Cardiac muscle cell (in vitro differentiated cells and primary cell): ENCODE measurements at places on chromosomes 6 and 20.
A peak's percentile ranks its signal among the peaks of the same experiment; 100 is the strongest.

- DNase-seq = no peak
These were observed 4.7 kb upstream of the FOXF2 start for GRCh38 chr6:1384549-1385128.

DNA sequence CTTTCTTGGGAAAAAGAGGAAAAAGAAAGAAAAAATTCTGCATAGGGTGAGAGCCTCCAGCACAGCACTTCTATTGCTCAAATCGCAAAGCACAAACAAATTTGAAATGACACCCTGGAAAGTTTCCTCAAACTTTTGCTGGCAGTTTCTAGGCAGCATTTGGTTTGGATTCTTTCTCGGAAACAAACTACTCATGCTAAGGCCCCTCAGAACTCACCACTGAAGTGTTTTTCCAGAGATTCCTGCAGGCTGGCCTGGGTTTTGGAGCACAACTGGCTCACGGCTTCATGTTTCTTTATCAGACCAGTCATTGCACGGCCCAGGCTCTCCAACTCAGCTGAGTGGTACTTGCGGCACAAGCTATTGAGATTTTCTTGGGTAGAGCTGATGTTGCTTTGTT, 237.8 kb downstream of the SYNE1 start:
- DNase-seq = no peak

DNA sequence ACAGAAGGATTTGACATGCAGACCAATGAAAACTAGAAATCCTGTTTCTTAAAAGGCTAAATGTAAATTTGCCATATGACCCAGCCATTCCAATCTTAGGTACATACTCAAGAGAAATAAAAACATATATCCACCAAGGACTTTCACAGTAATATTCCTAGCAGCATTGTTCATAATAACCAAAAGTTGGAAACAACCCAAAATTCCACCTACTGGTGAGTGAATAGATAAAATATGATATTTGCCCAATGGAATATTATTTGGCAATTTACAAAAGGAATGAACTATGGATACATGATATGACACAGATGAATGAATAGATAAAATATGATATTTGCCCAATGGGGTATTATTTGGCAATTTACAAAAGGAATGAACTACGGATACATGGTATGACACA, 22.7 kb downstream of the MTCL3 start:
- DNase-seq = peak; percentile 18

- DNase-seq = no peak
These were observed 76.9 kb downstream of the GINS1 start for GRCh38 chr20:25484224-25484846.

DNA sequence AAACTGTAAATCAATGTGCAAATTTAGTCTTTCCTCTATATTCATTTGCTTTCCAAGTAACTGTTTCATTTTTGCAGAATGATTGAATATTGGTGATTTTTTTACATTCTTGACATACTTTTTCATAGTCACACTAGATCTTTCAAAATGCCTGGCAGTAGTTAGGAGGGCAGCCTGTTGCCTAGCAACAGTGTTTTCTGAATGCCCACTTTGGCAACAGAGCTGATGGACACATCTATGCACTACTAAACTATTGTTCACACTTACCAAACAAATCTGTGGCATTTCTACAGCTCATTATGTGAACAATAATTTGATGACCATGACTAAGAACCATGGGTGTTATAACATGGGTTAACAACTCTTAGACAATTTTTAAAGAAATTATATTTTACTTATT, 438.0 kb upstream of the IMPG1 start:
- DNase-seq = peak; percentile 3

GRCh38 chr6:137519629-137520176, 25.5 kb upstream of the OLIG3 start:
- no peak for DNase-seq

GRCh38 chr20:34040300-34040995, 46.7 kb downstream of the RALY start:
- peak; percentile 53 for DNase-seq

GRCh38 chr20:49987015-49987867, 4.5 kb downstream of the SNAI1 start:
- no peak for DNase-seq

- DNase-seq = no peak
These were observed 100.1 kb downstream of the EPHA7 start for GRCh38 chr6:93319304-93319703.

- DNase-seq = no peak
These were observed 66.0 kb downstream of the UBR2 start for GRCh38 chr6:42629845-42630244.

GRCh38 chr6:57097596-57097995, 7.6 kb downstream of the ZNF451 start:
- no peak for DNase-seq

DNA sequence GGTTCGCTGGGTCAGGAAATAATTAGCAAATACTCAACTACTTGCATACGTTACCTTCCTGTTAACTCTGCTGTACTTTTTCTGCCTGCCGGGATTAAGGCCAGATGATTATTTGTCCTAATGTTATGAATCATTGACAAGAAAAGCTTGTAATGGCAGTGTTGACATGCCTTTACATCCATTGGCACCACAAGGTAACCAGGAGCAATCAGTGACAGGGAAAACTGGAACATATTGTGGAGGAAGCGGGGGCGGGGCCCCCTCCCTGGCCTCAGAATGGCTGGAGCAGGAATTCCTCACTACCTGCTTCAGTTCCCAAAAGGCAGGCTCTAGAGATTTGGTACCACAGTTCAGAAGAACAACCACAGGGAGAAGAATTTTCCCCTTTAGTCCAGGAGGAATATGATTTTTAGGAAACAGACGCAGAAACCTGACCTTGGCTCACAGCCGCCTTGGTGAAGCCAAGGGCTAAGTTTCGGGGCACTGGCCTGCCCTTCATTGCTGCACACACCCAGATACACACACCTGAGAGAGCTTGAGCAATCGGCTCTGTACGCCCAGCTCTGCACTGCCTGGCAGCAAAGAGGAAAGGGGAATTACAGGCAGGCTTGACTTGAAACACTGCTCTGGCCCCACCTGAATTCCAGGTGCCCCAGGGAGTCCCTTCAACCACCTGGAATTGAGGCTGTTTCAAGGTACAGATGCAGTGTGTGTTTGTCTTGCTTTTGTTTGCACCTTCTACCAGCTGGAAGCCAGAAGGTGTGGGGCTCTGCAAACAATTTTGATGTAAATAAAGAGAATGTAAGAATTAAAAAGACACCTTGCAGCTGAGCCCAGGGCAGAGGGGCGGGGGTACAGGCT, 89.8 kb downstream of the MYB start:
- no peak for DNase-seq

- DNase-seq = peak; percentile 28
These were observed 50.4 kb downstream of the MAP3K7 start for GRCh38 chr6:90536520-90536919.

GRCh38 chr6:145887969-145888368, 73.4 kb upstream of the FBXO30 start:
- no peak for DNase-seq

- DNase-seq = no peak
These were observed 100.2 kb upstream of the KCNG1 start for GRCh38 chr20:51122931-51123658.

GRCh38 chr6:96856856-96857255, 19.6 kb upstream of the GPR63 start:
- DNase-seq = no peak

DNA sequence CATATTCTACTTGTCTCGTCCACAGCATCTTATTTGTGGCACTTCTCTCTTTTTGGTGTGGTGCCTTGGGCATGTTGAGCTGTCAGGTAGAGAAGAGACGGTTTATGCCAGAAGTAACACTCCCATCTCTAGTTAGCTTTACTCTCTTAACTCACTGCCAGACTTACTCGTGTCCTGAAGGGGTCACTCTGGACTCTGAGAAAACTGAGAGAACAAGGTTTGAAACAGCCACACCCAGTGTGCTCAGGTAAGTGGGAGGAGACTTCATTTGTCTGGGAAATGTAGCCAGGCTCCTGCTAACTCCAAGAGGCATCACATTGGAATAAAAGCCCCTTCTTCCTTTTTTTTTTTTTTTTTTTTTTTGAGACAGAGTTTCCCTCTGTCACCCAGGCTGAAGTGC, 360.8 kb downstream of the QKI start:
- no peak for DNase-seq

- DNase-seq = no peak
These were observed 10.1 kb upstream of the ZNF337 start for GRCh38 chr20:25706793-25707192.

DNA sequence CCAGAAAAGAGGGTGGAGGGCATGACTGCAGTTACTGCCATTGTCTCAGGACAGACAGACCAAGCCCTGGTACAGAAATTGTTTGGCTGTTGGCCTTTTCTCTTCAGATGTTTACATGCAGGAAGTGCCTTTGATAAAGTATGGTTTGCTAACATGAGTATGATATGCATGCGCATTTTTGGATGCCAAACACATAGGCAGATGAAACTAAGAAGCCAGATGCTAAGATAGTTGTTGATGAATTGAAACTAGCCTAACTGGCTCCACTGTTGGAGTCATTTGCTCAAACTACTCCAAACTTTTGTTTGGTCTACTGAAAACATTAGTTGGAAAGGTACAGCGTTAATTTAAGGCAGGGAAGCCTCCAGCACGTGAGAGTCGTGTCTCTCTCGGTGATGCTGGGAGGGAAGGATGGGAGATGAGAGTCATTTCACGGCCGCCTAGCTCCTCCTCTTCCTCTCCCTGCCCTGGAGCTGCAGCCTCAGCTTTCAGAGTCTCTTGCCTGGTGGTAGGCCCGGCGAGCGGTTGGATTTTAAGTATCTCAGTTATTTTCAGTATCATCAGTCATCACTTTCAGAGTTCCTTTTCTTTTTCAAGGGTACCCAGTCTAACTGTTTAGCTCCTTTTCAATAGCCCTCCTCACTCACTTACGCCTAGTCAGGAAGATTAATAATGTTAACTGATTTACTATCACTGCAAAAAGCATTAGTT, 29.7 kb downstream of the RREB1 start:
- peak; percentile 57 for DNase-seq

GRCh38 chr20:10551732-10552724, 116.9 kb downstream of the SLX4IP start:
- peak; percentile 15 for DNase-seq

DNA sequence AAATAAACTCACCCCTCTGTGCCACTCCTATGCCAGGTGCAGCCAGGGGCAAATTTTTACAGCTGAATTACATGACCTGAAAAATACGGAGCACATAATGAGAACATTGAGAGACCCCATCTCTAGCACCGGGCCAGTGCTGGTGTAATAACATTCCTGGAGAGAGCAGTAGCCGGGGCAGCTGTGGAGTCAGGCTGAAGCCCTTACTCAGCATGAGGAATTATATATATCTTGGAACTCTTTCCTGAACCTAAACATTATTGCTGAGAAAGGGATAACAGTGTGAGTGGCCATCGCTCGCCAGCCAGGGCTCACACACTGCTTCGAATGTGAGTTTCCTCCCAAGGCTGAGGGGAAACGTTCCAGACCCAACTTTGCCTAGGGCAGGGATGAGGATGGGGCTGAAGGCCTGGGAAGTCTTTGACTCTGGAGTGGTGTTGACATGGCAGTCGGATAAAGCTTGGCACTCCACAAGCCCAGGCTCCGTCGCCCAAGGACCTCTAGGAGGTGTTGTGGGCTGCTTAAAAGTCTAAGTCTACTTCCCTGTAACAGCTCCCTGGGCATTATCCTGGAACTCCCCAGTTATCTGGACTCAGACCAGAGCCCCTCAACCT, 269.8 kb downstream of the CDC5L start:
- peak; percentile 49 for DNase-seq

DNA sequence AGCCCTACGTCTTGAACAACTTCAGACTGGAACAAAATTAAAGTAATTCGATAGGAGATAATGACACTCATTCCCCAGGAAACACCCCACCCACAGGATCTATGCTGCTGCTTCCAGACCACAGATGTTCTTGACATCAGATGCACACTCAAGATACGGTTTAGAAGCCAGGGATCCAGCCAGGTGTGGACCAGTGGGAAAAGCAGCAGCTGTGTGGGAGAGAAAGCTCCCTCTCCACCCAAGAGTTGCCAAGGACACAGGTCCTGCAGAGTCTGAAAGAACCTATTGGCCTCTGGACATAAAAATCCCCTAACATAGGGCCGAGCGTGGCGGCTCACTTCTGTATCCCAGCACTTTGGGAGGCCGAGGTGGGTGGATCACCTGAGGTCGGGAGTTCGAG, 91.7 kb upstream of the NFATC2 start:
- no peak for DNase-seq

GRCh38 chr6:12776291-12776690, 59.7 kb downstream of the PHACTR1 start:
- DNase-seq = no peak

DNA sequence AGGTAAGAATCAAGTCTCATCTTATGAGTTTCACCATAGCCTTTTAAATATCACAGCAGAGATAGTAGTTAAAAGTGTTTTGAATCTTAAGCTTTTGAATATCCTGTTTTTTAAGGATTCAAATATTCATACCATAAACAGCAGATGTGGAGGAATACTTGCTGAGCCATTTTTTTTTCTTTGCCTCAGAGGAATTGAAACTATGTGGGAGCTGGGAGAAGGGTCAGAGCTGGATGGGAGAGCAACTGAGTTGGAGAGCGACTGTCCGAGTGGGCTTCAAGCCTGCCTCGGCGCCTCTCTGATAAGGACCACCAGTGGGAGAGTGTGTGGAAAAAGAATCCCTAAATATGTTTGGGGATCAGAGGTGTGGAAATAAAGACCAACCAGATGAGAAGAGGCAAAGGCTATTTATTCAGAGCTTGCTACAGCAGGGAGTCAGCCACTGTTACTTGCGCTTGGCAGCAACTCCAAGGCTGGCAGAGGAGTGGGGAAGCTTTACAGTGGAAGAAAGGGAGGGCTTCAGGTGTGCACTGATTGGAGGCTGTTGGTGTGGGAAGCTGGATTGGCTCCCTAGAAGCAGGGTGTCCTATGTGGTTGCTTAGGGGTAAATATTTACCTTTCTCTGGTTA, 34.3 kb upstream of the MCUR1 start:
- peak; percentile 26 for DNase-seq

DNA sequence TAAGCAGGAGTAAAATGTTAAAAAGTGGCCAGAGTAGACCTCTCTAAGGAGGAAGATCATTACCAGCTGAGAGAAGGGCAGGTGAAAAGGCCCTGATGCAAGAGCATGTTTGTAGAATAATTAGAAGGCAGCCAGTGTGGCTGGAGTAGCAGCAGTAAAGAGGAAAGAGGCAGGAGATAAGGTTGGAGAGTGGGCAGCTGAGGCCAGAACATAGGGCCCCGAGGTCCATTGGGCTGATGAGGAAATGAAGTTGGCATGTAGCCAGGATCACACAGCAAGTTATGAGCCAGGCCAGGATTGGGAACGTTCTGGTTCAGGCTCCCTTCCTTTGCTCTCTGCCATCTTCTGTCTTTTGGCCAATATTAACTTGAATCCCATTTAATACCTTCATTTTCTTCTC, 51.6 kb downstream of the RALY start:
- peak; percentile 82 for DNase-seq
